ENCODE measurements at places on chromosomes 6 and 20.

DNA sequence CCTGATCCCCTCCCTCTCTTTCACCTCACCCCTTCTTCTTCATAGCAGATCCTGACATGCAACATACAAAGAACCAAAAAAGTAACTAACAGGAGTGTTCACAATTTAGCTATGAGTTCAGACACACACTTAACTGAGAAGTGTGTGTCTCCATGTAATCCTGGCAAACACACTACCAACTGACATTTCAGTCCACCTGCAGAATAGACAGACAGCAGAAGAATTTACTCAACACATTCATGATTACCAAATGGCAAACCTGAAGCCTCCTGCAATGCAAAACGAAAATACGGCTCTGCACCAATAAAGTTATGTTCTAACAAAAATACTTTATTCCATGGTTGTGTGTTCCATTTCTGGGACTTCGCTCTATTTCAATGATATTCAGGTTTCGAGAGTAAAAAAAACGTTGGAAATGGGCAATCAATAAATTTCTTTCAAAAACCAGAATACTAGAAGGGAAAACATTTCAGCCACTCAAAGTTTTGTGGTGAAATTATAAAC lies 2.6 kb downstream of the BACH2 start:
- DNase-seq, result no peak

GRCh38 chr6:155276638-155277037 lies 12.8 kb downstream of the CLDN20 start:
- no peak for DNase-seq

DNA sequence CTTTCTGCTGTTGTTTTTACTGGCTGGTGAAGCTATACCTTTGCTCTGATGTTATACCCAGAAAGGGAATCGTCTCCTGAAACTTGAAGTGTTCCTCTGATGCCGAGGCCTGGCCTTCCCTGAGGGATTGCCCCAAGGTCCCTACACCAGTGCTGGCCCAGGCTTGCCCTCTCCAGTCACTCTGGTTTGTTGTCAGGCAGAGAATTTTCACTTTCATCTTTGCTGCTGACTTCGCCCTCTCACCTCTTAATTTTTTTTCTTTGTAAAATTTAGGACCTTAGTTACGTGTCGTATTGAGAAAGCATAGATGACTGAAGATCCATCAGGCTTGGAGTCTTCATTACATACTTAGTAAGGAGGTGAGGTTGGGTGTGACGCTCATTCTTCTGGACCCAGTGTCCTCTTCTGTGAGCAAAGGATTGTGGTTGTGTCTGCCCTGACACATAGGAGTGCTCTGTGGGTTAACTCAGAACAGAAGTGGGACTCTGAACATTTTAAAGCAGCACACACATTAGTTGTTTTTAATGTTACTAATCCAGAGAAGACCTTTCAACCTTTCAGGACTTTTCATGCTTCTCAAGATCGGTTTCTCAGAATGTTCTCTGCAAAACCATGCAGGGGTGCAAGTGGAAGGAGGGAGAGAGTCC lies 45.4 kb downstream of the TULP4 start:
- DNase-seq, result no peak

DNA sequence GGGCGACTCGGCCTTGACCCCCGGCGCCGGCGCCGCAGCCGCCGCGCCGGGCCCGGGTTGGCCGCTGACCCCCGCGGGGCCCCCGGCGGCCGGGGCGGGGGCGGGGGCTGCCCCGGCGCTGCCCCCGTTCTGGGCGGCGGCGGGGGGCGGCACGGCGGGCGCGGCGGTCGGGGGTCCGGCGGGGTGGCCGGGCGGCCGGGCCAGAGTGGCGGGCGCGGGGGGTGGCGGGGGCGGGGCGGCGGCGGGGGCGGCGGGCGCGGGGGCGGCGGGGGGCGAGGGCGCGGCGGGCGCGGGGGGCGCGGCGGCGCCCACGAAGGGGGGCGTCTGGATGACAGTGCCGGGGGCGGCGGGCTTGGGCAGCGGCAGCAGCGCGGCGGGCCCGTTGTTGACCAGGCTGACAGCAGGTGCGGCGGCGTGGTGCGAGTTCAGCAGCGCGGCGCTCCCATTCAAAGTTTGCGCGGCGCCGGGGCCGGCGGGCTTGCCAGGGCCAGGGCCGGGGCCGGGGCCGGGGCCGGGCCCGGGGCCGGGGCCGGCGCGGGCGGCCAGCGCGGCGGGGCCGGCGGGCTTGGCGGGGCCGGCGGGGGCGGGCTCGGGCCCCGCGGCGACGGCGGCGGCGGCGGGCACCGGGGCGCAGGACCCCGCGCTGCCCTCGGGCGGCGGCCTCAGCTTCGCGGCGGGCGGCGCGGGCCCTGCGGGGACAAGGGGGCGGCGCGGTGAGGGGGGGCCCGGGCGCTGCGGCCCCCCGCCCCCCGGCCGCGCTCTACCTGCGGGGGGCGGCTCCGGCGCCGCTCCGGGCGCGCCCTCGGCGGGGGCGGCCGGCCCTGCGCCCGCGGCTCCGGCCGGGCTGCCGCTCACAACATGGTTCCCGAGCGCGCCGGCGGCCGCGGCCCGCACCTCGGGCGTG lies 659 bp downstream of the TAF4 start:
- no peak for DNase-seq

DNA sequence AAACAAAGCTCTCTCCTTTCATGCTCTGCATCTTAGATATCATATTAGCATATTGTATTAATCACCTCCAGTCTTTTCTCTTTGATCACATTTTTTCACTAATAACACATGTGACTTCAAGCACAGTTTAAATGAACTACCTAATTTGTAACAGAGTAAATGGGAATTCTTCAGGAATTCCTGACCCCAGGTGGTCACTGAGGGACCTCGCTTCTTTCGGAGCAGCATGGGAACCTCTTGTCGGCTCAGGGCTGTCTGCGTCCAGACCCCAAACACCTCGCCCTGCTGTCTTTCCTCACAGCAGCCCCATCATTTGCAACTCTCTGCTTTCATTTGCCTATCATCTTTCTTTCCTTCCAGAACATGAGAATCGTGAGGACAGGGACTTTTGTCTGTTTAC lies 103.5 kb downstream of the DACT2 start:
- no peak for DNase-seq

- DNase-seq, result no peak
Observed at GRCh38 chr6:69128411-69128810, 493.3 kb downstream of the ADGRB3 start.

DNA sequence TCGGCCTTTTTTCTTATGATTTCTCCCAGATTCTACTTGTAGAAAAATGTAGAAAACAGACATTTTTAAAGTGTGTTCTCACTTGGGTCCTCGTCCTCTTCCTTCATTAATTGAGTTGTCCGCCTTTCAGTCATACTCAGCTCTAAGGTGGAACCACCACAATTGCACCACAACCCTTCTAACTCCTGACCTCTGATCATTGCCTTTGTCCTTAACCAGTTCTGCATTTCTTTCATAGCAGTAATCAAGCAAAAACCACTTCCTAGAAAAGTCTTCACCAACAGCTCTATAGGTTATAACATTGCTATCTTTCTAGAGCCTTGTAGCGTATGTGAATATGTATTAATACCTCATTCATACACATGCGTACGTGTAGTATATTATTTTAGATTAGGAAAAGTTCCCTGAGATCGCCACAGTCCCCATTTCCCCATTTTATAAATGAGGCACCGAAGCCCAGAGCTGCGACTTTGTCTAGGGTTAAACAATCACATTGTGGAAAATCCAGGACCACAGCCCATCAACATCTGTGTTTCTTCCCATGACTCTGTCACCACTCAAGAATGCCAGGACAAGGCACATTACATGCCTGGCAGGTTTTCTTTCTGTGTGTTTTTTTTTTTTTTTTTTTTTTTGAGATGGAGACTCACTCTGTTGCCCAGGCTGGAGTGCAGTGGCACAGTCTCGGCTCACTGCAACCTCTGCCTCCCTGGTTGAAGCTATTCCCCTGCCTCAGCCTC lies 175.5 kb downstream of the BTBD3 start:
- DNase-seq, result no peak

- no peak for DNase-seq
Observed at GRCh38 chr6:117666881-117667280, 8.4 kb upstream of the NUS1 start.

- no peak for DNase-seq
Observed at GRCh38 chr20:43736588-43737158, 9.9 kb upstream of the GTSF1L start.

DNA sequence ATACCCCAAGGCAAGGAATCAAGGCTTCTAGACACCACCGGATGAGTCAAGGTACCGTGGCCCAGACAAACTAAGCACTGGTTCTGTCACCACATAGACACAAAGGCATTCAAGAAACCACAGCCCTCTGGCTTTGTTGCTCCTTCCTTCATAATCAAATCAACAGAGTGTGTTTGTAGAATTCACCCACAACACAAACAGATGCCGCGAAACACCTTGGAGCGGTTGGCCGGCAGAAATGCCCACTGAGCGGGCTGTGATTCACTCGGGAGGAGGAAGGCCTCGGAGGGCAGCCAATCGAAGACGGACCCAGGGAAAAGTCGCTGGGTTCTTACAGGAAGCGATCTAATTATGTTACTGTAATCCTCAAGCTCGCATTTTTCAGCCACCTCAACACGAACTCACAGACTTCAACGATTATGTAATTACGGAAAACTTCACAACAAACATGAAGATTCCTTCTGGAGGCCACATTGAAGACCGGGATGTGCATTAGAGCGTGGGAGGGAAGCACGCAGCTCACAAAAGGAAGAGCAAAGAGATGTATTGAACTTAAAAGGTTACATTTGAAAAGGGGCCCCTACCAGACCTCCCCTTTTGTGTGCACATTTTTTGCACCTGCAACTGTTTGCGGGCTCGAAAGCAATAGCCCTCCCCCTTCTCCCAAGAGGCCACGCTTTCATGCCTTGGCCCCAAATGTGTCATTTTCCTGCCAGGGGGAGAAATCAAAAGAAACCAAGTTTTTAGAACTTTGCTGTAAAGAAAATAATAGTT lies 184.7 kb upstream of the PREP start:
- DNase-seq, result no peak

DNA sequence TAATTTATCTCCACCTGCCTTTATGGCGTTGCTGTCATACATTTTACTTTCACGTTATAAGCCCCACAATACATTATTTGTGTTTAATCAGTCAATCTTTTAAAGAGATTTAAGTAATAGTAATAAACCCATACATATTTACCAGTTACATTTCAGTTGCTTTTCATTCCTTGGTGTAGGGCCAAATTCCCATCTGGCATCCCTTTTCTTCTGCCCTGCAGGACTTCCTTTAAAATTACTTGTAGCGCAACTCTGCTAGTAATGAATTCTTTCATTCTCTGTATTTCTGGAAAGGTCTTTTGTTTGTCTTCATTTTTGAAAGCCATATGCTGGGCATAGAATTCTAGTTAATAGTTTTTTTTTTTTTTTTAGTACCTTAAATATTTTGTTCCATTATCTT lies 24.9 kb downstream of the ZNF334 start:
- DNase-seq, result no peak

GRCh38 chr20:12598894-12599293 lies 409.9 kb upstream of the SPTLC3 start:
- no peak for DNase-seq

DNA sequence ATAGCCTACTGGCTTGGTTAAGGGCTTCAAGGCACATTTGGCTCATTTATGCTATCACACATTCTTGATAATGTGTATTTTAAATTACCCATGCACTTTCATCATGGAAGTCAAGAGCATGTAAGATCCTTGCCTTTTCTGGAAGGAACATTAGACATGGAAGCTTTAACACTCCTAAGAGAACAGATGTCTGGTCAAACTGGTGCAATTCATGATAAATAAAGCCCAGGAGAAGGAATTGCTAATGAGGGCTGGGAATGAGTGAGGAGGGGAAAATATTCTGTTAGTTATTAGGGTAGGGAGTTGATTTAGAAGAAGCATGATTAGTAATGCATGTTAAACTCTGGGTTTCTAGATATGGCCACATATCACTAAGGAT lies 688.6 kb upstream of the CITED2 start:
- DNase-seq, result no peak

GRCh38 chr6:14451594-14452374 lies 334.2 kb downstream of the CD83 start:
- no peak for DNase-seq

DNA sequence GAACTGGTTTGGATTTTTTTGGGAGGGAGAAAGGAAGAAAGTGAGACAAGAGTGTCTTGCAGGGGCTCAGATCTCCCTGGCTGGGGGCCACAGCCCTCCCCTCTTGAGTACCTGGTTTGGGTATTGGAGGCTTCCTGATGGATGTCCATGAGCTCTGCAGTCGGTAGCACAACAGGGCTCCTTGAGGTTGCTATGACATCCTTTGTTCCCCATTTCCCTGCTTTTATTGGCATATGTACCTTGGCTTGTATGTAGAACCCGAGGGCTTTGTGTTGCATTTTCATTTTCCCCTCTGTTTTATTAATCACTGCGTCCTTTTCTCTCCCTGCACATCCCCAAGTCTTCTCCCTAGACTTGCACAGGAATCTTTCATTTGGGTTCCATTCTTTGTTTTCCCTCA lies 355.5 kb upstream of the TSHZ2 start:
- DNase-seq, result no peak

DNA sequence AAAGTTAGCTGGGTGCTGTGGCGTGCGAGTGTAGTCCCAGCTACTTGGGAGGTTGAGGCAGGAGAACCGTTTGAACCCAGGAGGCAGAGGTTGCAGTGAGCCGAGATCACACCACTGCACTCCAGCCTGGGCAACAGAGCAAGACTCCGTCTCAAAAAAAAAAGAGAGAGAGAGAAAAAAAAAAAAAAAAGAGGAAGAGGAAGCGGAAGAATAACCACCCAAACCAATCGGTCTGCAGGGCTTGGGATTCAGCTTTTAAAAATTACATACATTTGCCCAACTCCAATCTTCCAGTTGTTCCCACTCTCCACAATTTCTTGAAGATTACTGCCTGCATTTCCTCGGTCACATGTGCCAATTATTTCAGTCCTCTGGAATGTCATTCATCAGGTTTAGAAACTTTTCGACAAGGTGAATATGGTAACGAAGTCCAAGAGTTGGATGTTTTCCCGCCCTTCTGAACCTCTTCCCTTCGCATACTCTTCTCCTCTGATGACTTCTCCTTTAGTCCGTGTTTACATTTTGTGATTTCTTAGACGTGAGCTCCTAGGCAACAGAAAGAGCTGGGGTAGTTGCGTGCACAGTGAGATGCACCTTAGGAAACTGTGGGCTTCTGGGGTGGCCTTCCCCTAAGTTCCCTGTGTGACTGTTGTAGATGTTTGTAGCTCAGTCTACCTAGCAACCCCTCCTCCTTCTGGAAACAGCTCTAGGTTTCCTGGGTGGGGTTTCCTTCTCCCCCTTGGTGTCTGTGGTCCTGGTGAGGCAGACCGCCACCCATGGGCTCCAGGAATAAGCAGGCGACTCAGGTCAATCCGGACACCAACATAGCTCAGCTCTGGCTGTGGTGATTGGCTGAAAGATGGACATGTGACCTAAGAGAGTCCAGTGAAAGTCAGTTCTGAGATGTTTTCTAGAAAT lies 63.0 kb upstream of the NCOA3 start:
- no peak for DNase-seq

- no peak for DNase-seq
Observed at GRCh38 chr20:39876976-39877635, 811.9 kb downstream of the MAFB start.
